NCI-H510A (cell line): ENCODE measurements at places on chromosomes 1 and 21.
A peak's percentile ranks its signal among the peaks of the same experiment; 100 is the strongest.

- no peak for DNase-seq
These were observed 23.4 kb downstream of the SLAMF6 start for GRCh38 chr1:160499631-160500030.

DNA sequence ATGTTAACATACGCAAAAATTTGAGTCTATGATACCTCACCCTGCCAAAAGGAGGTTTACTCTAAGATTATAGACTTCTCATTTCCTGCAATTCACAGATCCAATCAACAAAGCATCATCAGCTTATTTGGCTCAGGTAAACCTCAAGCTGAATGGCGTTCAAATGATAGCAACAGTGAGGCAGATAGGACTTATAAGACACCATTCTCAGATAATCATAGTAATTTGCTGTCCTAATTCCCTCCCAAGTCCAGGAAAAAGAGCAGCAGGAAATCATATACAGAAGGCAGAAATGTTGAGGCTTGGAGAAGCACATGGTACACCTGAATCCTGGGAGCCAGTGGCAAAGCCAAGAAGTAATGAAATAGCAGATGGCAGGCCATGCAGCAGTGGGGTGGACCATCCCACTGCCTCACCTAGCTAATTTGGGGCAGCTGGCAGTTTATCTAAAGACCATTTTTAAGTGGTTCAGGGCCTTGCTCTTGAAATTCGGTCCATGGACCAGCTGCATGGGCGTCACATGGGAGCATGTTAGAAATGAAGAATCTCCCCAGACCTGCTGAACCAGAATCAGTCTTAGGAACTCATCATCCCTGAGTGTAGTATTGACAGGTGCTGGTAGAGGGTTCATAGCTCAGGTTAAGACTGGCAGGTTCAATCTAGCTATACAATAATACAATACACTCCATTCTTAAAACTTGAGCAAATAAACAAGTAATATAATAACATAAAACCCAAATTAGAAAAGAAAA, 57.7 kb downstream of the ASTN1 start:
- DNase-seq: peak; percentile 63

- no peak for DNase-seq
These were observed 21.7 kb upstream of the SH3D21 start for GRCh38 chr1:36284517-36284916.

DNA sequence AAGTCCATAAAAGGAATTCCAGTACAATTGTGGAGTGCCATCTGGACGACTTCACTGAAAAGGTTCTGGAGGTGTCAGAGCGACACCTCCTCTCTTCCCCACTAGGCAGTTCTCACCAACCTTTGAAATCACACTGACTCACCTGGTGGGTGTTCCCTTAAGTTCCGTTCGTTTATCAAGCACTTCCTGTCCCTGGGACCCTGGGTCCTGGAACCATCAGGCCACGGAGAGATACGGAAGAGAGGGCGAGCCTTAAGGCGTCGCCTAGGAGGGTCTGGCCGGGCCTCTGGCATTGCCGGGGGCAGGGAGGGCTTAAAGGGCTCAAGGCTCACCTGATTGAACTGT, 317 bp downstream of the SPAG17 start:
- DNase-seq: no peak

DNA sequence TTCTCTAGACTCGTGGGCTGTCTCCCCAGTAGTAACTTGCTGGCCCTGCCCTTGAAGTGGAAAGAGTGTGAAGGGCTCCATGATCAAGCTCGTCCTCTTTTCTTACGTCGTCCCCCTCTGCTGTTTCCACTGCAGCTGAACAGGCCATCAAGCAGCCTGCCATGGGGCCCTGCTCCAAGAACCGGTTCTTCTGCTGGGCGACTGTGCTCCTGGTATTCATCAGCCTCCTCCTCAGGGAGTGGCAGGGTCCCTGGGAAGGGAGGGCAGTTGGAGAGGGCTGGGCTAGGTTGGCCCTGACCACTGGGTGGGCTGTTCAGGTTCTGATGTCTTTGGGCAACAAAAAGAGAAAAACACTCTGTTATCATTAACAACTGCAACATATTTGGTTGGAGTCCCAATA, 151.5 kb downstream of the FCRL5 start:
- DNase-seq: peak; percentile 18

DNA sequence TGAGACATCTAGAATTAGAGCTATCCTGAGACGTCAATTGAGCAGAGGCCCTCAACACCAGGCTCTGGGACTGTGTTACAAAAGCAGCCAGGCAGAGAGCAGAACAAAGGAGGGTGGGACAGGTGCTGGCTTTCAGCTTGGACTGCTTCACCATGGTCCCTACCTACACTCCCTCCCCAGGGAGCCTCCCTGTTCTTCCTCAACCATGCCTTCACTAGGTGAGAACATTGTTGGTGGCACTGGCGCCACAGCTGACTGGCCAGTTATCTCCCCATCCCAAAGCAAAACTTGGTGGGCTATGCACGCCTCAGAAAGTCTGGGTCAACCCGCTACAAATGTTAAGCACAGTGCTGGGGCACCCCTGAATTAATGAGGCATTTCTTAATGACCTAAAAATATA, 87.8 kb downstream of the NMNAT2 start:
- DNase-seq: no peak

GRCh38 chr1:91584878-91585277, 84.2 kb downstream of the CDC7 start:
- no peak for DNase-seq

- DNase-seq: no peak
These were observed 68.8 kb downstream of the SMYD2 start for GRCh38 chr1:214349781-214350180.

GRCh38 chr1:41526956-41527561, 42.6 kb upstream of the EDN2 start:
- DNase-seq: no peak

- DNase-seq: no peak
These were observed 191.2 kb downstream of the DISC1 start for GRCh38 chr1:231817801-231818200.

- peak; percentile 76 for DNase-seq
These were observed 132.9 kb downstream of the SYF2 start for GRCh38 chr1:25099343-25099951.

DNA sequence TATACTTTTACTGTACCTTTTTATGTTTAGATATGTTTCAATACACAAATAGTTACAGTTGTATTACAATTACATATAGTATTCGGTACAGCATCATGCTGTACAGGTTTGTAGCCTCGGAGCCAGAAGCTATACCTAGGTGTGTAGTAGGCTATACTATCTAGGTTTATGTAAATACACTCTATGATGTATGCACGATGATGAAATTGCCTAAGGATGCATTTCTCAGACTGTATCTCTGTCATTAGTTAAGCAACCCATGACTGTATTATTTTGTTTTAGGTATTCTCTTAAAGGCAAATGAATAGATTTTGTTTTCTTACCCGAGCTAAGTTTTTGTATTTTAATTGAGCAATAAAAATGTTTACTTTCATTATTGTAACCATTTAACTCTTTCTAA, 56.4 kb downstream of the SPATA17 start:
- no peak for DNase-seq

- DNase-seq: no peak
These were observed 94.4 kb upstream of the COL6A1 start for GRCh38 chr21:45887120-45887611.

- no peak for DNase-seq
These were observed 10.4 kb downstream of the LGALS8 start for GRCh38 chr1:236534151-236534651.
